A549 treated with AZD2906 at 1 μM for 4 hours (cell line): ENCODE measurements at places on chromosomes 4 and X. TPM values are rescaled to one million over a fixed set of nuclear protein-coding genes. Genes with fewer than 3 reads are reported as not detected.

TCEANC gene
- 0.55 to 0.80 TPM (median 0.70 TPM) in 5 replicates for total RNA-seq

TMEM31 gene
- not detected in 5 replicates for total RNA-seq

RNF212 gene
- total RNA-seq, result 2.0 to 2.8 TPM (median 2.6 TPM) in 5 replicates

CHRDL1 gene
- not detected in 5 replicates for total RNA-seq

FATE1 gene
- total RNA-seq, result 0.17 TPM in 1 of 5 replicates, not detected in the others

VEGFD gene
- 0.09 to 0.77 TPM (median 0.24 TPM) in 5 replicates for total RNA-seq

CXCL3 gene
- total RNA-seq, result 3.2 to 4.4 TPM (median 3.3 TPM) in 5 replicates

MSX1 gene
- total RNA-seq, result 5.9 to 10.1 TPM (median 9.0 TPM) in 5 replicates

XKRX gene
- 0.73 to 0.94 TPM (median 0.91 TPM) in 5 replicates for total RNA-seq

C1GALT1C1 gene
- total RNA-seq, result 29.0 to 36.4 TPM (median 32.5 TPM) in 5 replicates
